ENCODE measurements at places on chromosomes 7 and 10. TPM values are rescaled to one million over a fixed set of nuclear protein-coding genes. Genes with fewer than 3 reads are reported as not detected.

Gene CTAGE4
- total RNA-seq, result not detected

Gene FASTK
- 74.7 TPM for total RNA-seq

Gene HMX2
- total RNA-seq, result 0.15 TPM

Gene ASAH2B
- total RNA-seq, result 4.9 TPM

Gene WAC
- total RNA-seq, result 73.7 TPM

Gene SLC29A3
- total RNA-seq, result 15.3 TPM

Gene PNLIPRP1
- not detected for total RNA-seq

Gene TMEM273
- not detected for total RNA-seq

Gene OPALIN
- total RNA-seq, result not detected

Gene LLCFC1
- total RNA-seq, result not detected

Gene BEND7
- total RNA-seq, result 10.1 TPM
